ENCODE measurements at places on chromosomes 7 and 10.

DNA sequence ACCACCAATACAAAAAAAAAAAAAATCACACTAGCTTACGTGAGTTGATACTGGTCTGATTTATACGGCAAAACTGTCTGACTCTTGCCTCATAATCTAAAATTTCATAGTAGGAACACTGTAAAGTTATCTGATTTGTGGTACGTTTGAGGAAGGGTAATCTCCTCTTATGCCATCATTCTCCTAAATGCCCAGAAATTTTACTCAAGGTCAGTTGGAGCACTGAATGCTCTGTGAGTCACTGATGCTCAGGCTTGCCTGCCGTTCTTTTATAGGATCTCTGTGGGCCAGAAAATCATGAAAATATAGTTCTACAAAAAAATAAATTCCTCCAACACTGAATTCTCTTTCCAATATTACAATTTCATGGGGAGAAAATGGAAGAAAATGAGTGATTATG is 135.7 kb downstream of the PDE1C start:
- DNase-seq, result no peak

DNA sequence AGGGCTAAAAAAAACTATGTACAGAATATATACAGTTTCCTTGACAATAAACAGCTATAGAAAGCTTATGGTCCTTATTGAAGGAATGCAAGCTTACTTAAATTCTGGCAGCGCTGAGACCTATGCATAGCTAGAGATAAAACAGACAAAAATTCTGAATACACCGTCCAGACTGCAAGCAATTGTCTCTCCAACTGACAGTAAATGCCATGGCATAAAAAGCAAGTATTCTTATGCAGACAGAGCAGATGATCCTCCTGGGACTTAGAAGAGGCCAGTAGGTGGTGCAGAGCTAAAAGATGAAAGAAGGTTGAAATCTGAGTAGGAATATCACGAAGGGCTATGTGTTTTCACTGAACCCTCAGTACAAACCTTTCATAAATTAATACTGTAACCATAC is 157.0 kb upstream of the CACNA2D1 start:
- no peak for DNase-seq

- DNase-seq, result no peak
Observed at GRCh38 chr7:27863880-27864279, 123.9 kb downstream of the TAX1BP1 start.

DNA sequence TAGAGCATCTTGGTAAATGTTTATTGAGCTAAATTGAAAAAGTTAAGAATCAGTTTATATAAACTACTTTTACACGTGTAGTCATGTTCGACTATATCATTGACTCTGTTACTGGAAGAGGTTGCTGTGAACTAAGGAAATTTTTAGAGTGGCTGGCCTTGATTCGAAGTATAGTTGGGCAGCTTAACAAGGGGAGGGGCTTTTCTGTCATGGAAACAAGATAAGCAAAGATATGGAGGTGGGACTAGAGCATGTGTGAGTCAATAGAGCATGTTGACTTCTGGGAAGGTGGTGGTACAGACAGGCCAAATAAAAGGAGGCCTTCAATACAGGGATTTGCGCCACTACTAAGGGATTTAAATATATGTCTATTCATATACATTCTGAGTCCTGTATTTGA is 7.6 kb downstream of the ATP5F1C start:
- no peak for DNase-seq

DNA sequence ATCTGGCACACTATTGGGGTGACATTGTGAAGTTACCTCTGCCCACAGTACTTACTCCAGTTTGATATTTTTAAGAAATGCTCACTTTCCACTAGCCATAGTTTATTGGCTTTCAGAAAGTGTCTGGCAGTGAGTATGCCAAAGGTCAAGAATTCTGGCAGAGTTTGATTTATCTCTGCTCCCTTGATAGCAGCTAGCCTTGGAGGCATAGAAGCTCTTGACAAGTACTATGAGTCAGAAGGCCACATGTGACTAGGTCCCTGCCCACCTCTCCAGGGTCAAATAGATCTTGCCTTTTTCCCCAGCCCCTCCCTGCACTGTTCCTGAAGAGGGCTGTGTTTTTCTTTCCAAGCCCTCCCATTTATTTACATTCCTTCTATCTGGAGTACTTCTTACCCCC is 202.2 kb downstream of the AUTS2 start:
- DNase-seq, result no peak

GRCh38 chr7:27149842-27150567 is 2.4 kb downstream of the HOXA3 start:
- no peak for DNase-seq

- DNase-seq, result no peak
Observed at GRCh38 chr10:20454331-20454730, 442.8 kb downstream of the NEBL start.

DNA sequence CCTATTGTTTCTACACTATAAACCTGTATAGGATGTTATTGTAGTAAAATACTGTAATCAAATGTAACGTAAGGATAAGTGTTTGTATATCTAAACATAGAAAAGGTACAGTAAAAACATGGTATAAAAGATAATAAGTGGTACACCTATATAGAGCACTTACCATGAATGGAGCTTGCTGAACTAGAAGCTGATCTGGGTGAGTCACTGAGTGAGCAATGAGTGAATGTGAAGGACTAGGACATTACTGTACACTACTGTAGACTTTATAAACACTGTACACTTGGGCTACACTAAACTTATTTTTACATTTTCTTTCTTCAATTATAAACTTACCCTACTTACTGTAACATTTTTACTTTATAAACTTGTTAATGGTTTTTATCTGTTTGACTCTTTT is 732.9 kb upstream of the LRRN3 start:
- DNase-seq, result no peak

DNA sequence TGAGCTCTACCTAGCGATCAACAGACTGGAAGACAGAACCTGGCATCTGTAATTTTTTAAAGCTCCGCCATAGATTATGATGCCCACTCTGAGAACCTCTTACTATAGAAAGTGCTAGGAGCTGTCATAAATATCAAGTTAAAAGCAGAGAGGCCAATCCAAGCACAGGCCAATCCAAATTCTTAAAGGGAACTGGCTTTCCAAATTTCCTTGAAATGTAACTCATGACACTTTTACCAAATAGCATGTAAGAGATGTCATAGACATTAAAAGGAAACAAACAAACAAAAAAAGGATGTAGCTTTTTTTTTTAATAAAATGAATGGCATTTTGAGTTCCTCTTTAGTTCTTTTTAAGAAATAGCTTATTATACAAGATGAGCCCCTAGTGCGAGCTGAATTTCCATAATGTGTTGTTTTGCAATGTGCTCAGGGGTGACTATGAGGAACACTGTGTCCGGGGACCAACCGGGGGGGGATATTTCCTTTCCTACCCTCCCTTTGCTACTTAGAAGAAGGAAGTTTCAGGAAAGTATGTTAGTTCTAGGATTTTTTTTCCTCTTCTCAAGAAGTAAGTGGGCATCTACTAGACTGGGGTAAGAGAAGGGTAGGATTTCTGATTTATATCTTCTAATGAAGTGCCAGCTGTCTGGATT is 23.7 kb upstream of the MRC1 start:
- no peak for DNase-seq

DNA sequence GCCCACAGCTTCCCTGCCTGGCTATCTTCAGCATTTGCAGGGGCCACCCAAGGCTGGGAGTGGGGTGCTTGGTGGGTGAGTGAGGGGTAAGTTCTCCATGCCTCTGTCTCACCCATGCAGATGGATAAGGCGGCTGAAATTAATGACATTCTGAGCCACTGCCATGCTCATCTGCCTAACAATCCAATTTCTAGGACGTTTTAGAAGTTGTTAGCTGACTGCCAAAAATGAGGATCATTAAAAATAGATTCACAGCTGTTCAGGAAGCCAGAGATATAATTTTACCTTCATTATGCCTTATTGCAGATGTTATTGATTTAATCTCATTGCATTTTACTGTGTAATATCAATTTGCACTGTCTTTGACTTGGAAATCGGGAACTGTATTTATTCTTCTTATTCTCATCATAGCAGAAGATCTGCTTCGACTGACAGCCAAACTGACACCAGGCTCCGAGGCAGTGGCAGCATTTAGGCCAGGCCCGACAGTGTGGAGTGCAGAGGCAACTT is 334.4 kb upstream of the NPVF start:
- DNase-seq, result no peak

GRCh38 chr10:15754937-15755336 is 35.2 kb upstream of the ITGA8 start:
- DNase-seq, result no peak

- DNase-seq, result peak; percentile 23
Observed at GRCh38 chr10:132523561-132524442, 13.8 kb upstream of the INPP5A start.

DNA sequence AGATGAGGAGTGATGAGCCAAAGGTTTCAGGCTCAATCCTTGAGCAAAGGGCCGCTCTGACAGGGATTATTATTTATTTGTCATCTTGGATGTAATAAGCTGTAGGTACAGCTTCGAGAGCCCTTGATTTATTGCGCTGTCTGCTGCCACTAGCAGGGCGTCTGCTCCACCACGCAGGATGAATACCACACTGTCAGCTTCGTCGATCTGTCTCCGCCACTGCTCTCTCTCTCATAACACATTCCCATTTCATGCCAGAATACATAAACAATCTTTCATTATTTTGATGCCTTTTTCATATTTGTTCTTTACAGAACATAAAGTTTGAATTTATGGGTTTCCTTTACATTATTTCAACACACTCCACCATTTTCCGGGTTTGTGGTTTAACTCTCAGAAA is 276.6 kb downstream of the LRMDA start:
- no peak for DNase-seq

- no peak for DNase-seq
Observed at GRCh38 chr10:127315888-127316287, 119.5 kb upstream of the INSYN2A start.

GRCh38 chr10:129660569-129660968 is 193.5 kb downstream of the MGMT start:
- no peak for DNase-seq

GRCh38 chr10:89095701-89096391 is 105.2 kb downstream of the FAS start:
- DNase-seq, result no peak

- peak; percentile 34 for DNase-seq
Observed at GRCh38 chr10:91887272-91888076, 21.8 kb downstream of the FGFBP3 start.

DNA sequence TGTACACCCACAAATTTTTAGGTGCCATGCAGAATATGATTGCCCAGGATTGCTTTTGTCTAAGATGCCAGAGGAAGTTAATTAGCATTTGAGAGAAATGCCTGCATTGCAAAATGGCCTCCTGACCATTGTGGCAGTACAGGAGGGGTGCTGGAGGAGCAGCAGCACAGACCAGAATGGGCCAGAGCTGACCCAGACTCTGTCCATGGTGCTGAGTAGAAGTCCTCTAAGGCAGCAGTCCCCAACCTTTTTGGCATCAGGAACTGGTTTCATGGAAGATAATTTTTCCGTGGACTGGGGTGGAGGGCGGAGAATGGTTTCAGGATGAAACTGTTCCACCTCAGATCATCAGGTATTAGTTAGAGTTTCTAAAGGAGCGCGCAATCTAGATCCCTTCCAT is 217.8 kb upstream of the AGK start:
- no peak for DNase-seq

GRCh38 chr10:52210161-52210560 is 103.9 kb upstream of the DKK1 start:
- no peak for DNase-seq

DNA sequence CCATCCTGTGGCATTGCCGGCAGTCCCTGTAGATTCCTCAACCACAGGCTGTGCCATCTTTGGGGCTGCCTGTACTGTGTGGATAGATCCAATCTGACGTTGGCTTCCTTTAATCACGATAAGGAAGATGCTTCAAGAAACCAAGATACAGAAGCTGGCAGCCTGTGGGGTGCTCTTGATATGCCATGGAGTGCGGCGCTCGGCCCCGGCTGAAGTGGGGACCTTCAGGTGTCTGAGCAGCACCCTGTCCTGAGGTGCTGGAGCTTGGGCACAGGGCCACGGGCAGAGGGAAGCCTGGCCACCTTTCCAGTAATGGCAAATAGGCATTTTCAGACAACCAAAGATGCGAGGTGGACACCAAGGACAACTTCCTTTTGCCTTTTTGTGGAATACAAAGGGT is 139.5 kb downstream of the ACTR3B start:
- DNase-seq, result no peak

DNA sequence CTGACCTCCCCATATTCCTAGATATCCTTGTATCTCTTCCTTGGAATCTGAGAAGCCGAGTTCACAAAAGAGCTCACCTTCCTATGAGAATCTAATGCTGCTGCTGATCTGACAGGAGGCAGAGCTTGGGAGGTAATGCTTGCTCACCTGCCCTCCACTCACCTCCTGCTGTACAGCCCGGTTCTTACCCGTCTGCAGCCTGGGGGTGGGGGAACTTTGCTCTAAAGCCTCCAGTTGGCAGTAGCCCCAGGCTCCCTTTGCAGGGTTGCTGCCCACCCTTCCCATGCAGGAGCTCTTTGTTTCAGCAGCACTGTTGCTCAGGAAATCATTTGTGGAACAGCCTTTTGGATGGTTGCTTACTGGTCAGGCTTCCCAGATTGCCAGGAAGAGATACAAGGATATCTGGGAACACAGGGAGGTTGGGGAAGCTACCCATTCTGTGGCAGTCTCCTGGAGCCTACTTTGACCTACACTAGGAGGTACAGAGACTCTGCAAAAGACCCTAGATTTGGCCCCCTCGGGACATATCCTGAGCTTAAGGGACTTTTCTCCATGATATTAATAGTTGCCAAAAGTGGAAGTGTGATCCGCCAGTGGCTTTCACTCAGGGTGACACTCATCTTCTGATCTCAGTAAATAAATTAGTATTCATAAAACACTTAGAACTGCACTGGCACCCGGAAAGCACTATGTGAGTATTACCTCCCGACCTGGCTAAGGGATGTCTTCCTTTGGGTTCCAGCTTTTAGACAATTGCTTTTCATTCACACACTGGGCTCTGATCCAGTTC is 363.7 kb upstream of the PODXL start:
- DNase-seq, result no peak

DNA sequence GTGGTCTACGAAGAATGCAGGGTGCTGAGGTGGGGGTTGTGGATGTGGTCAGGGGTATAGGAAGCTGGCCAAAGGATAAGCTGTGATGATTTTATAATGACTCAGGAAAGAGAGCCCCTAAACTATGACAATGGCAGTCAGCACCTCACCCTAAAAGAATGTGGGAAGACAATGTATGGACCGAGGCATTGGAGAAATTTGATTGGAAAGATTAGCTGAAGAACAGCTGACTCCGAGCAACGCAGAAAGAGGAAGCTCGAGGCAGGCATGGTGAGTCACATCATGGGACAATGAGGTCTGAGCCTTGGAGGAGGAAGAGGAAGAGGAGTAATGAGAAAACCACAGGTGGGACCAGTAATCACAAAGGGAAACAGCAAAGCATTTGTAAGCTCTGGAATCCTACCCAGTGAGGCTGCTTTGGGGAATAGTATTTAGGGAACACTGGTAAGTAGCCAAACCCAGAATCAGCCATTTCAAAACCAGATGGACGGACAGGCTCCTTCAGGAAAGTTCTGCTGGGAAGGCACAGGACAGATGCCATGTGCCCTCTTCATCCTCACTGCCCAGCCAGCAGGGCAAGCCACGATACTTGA is 295.4 kb downstream of the PRPF18 start:
- DNase-seq, result no peak

GRCh38 chr7:33425929-33426678 is 296.7 kb downstream of the BBS9 start:
- DNase-seq, result no peak

GRCh38 chr7:85068799-85069198 is 118.1 kb downstream of the SEMA3D start:
- DNase-seq, result no peak

- DNase-seq, result no peak
Observed at GRCh38 chr10:30007406-30007805, 52.0 kb downstream of the JCAD start.
